H54 (cell line): ENCODE measurements at places on chromosomes 5 and 9.

GRCh38 chr5:94623877-94624276 is 5.4 kb downstream of the SLF1 start:
- no peak for DNase-seq

- DNase-seq, result no peak
Measured at GRCh38 chr9:75876999-75877640, 13.4 kb upstream of the PCSK5 start.

GRCh38 chr5:132342291-132343180 is 27.0 kb upstream of the SLC22A5 start:
- no peak for DNase-seq

- DNase-seq, result no peak
Measured at GRCh38 chr9:126615245-126615790, 1.6 kb downstream of the LMX1B start.

- no peak for DNase-seq
Measured at GRCh38 chr5:142531977-142532780, 153.7 kb downstream of the FGF1 start.
